ENCODE measurements at places on chromosomes 4 and X.

- DNase-seq: no peak
Observed at GRCh38 chrX:108426262-108426661, 12.0 kb downstream of the COL4A6 start.

- DNase-seq: no peak
Observed at GRCh38 chr4:176413171-176413570, 93.4 kb downstream of the SPCS3 start.

DNA sequence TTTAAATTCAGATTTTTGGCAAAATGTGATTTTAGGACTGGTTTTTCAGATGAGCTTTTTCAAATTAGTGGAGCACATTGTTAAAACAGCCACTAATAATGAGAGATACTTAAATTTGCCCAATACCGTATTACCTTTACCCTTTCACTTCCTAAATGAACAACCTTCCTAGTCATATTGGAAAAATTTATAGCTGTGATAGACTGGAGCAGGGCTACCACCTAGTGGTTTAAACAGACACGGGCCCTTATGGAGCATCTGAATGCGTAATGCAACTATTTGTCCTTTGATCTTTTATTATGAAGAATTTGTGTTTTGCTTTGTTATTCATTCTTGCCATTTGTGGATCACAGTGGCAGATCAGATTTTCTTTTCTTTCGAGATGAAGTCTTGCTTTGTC is 72.7 kb downstream of the KDM6A start:
- DNase-seq: no peak

DNA sequence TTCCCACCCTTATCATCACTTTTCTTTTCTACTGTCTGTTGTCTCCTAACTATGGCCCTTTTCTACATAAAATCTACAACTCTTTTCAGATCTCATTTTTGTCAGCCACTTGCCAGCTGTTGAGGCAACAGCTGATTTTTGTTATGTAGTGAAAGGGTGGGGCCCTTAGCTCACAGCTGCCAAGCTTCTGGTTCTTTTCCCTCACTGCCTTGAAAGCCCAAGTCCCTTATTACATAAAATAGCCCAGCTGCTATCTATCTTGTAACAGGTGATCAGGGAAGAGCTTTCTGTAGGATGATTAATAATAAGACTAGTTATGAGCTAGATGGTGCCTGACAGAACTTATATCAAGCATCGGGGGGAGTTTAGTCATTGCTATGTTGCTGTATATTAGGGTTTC is 45.9 kb downstream of the ADGRL3 start:
- DNase-seq: no peak

GRCh38 chr4:119715490-119716445 is 87.2 kb upstream of the PDE5A start:
- no peak for DNase-seq

DNA sequence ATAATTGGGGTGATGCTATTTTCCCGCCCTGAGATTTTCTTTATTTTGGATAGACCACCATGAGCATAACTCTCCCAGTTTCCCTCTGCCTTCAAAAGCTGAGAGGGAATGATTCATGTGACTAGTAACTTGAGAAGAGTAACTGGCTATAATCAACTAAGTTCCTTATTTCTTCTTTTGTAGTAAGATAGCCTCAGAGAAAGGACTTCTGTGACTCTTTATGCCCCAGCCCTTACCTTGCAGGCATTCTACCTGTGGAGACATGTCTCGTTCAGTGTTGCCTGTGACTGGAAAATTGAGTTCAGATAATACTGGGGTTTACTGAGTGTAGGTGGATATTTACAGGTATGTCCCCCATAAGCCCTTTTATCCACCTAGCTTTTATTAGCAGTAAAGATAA is 715.4 kb upstream of the HS3ST1 start:
- no peak for DNase-seq
